Adipocyte (in vitro differentiated cells): ENCODE measurements at places on chromosomes 2 and 18.

- no peak for DNase-seq
Observed at GRCh38 chr2:174535083-174535482, 48.3 kb upstream of the GPR155 start.

- no peak for DNase-seq
Observed at GRCh38 chr18:21456428-21457178, 143.9 kb downstream of the ESCO1 start.

- DNase-seq = no peak
Observed at GRCh38 chr2:128643221-128644065, 324.8 kb upstream of the HS6ST1 start.

DNA sequence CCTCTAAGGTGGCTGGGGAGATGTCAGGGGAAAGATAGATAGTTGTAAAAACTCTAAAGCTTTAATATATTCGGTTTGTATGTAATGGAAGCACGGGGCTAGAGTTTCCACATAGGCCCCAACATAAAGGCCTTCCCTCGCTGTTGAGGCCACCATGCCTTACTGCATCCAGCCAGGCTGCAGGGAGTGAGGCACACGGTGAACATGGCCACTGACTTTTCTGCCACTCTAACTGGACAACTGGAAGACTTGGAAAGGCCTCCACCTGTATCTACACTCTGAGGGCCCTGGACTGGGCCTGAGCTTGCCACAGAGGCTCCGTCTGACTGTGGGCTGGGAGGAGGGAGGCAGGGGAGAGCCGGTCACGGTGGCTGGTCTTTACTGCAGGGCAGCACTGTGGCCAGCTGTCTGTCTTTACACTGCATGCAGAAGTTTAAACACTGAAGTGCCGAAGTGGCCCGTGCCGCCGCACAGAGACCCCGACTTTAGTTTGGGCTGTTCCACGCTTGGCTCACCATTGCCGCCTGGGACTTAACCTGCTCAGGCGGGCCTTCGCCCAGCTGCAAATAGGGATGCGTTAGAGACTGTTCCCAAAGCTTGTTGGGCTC is 66.7 kb downstream of the EMILIN2 start:
- no peak for DNase-seq

GRCh38 chr2:74045454-74045853 is 60.7 kb downstream of the TET3 start:
- DNase-seq = peak; percentile 31

- peak; percentile 87 for DNase-seq
Observed at GRCh38 chr2:62014102-62014501, 108.6 kb downstream of the COMMD1 start.

GRCh38 chr2:156147594-156148330 is 184.8 kb downstream of the NR4A2 start:
- peak; percentile 20 for DNase-seq

GRCh38 chr2:197149546-197149945 is 161.0 kb downstream of the ANKRD44 start:
- DNase-seq = no peak

DNA sequence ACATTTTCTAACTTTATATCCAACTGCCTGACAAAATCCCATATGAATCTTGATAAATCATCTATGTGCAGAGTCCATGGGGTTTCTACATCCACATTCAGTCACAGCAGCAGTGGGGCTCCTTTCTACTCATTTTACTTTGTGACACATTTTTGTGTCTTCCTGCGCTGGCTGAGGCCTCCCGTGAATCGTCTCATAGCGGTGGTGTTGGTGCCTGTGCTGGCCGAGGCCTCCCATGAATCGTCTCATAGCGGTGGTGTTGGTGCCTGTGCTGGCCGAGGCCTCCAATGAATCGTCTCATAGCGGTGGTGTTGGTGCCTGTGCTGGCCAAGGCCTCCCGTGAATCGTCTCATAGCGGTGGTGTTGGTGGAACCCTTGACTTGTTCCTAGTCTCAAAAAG is 17.0 kb downstream of the SNED1 start:
- DNase-seq = no peak

DNA sequence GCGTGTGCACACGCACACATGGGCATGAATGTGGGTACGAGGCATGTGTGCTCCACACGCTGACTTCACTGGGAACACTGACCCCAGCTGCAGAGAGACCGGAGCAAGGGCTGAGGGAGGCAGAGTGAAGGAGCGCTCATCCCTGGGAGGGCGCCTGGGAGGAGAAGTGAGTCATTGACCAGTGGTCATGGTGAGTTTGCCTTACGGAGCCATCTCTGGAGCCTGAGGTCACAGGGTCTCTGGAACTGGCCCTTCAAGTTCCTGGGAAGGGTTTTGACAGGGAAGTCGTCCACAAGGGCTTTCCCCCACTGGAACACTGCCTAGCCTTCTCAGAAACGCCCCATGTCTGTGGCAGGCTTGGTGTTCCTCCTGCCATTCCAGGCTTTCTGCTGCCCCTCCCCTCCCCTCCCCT is 14.3 kb upstream of the TMEM185B start:
- DNase-seq = peak; percentile 42

GRCh38 chr2:234690569-234691213 is 193.8 kb upstream of the ARL4C start:
- DNase-seq = no peak

DNA sequence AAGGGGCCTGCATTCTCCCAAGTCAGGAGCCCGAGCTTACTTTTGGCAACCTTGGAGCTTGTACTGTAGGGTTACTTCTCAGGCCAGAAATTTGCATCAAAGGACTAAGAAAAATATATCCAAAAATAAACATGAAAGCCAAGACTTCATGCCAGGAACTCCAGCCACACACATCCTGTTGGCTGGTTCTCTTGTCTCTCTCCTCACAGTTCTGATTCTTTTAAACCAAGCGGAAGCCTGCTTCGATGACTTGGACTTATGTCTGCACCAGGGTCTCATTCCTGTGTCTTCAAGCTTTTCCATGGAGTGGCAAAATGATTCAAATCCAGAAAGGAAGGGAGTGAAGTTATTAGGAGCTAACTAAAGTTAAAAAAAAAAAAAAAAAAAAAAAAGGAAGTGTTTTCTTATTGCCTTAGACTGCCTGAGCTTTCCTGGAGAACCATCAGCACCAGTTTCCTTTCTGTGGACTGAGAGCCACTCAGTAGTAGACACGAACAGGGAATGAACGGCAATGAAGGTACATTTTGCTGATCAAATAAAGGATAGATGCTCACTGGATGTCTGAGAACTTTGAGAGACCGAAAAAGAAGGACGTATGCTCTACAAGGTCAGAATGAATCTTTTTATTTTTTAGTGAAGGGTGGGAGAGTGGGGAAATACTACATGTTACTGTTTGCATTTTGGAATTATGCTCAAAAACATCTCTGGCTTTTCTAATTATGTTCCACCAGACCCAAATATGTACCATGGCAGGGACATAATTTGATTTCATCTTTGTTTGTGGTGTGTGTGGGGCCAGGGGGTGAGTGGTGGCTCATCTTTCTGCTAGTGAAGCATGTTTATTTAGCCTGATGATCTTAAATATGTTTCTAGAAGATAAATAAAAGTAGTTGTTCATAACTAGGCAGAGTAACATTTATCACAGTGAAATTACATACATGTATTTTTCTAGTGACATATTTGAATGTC is 86.0 kb downstream of the RAPGEF4 start:
- no peak for DNase-seq

GRCh38 chr2:13652531-13653313 is 936.0 kb downstream of the TRIB2 start:
- peak; percentile 43 for DNase-seq

DNA sequence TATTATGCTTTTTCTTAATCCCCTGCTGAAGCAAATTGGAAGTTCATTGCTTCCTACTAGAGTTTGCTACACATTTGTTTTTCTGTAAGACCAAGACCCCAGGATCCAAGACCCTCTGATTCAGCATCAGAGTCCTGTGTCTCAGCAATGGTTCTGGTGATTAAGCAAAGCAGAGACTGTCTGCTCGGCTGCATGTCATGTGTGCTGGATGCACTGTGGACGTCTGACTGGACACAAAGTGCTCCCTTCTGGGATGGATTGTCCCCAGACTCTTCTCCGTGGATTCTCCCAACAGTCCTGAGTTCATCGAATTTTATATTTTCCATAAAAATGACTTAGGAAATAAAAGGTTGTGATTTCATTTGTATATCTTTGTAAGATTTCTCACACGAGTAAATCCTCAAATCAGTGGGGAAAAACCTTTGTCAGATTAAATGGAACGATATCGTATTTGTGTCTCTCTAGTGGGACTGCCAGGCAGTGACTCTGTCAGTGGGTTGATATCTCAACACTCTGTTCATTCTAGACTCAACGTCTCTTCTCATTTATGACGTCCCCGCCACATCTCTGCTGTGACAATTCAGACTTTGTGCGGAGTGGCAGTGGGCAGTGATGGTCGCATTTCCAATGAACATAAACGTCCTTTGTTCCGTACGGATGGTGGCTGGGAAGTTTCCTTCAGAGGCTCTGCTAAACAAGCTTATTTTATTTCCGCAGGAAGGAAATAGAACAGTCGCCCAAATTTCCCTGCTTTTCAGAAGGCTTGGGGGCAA is 58.6 kb downstream of the NCAPH start:
- no peak for DNase-seq

DNA sequence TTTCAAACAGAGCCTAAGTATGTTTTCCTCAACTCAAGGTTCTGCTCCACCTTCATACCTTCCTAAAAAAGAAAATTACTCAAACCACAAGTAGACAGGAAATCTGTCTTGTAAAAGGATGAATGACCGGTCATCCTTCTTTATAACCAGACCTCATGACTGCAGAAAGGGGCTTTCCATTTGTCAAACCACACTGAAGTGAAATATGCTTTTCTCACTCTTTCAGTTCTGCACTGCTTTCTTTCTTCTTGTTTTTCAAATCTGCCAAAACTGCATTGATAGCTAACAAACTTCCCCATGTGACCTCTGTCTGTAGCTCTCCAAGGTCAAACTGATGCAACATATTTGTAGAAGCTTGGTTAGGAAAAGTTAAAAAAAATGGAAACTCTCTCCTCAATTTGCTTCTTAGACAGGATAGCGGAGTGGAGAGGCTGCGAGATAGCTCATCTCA is 308.9 kb upstream of the CCDC68 start:
- no peak for DNase-seq

- peak; percentile 81 for DNase-seq
Observed at GRCh38 chr2:217993817-217994463, 8.9 kb downstream of the TNS1 start.

- peak; percentile 22 for DNase-seq
Observed at GRCh38 chr2:210667711-210668110, 111.3 kb downstream of the CPS1 start.

DNA sequence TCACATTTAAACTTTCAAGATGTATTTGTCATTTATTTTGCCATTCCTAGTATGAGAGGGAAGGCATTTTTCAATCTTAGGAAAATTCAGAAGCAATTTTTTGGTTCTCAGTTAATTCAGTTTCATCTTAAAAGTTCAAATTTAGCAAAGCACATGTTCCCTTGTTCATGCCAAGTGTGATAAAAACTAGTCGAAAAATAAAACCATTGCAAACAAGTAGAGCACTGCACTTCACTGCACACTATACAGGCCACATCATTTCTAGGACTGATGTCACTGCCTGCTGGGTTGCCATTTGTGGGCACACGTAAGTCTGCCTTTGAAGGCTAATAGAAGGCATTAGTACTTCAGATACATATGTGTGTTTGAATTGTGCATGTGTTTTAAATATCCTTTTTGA is 14.3 kb downstream of the TBR1 start:
- DNase-seq = no peak

DNA sequence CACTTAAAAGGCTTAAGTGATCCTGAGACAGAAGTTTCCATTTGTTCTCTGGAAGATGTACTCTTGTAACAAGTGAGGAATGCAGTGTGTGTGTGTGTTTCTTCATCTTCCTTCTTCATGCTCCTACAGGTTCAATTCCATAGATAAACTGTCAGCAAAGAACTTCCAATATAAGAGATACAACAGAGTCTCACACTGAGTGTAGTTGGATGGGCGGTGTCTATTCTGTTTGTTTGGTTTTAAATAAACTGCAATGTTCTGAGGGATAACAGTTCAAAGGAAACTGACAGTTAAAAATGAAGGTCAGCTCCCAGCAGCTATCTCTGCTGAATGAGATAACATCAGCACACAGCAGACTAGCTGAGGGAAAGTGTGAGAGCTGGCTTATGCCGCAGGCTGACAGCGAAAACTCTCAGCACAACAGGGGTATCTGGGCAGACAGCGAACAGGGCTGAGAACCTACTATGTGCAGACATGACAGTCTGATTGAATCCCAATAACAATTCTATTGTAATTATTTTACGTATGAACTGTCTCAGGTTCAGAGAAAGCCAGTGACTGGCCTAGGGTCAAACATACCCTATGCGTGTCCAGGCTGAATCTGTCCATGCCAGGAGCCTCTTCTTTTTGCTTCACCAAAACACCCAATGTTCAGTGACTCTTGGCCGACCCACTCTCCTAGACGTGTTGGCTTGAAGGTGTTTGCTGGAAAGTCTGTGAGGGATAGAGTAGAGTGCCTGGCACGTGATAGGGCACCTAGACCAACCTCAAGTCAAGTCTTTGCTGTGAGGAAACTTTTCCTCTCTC is 201.9 kb upstream of the TRIB2 start:
- no peak for DNase-seq
